Activated CD4-positive, alpha-beta T cell treated with anti-CD3 and anti-CD28 coated beads for 1 hour (primary cell): ENCODE measurements at places on chromosomes 6 and 20.
A peak's percentile ranks its signal among the peaks of the same experiment; 100 is the strongest.

GRCh38 chr6:11798096-11798495, 19.5 kb upstream of the ADTRP start:
- DNase-seq, result no peak

GRCh38 chr6:119142637-119143036, 64.2 kb upstream of the FAM184A start:
- DNase-seq, result no peak

DNA sequence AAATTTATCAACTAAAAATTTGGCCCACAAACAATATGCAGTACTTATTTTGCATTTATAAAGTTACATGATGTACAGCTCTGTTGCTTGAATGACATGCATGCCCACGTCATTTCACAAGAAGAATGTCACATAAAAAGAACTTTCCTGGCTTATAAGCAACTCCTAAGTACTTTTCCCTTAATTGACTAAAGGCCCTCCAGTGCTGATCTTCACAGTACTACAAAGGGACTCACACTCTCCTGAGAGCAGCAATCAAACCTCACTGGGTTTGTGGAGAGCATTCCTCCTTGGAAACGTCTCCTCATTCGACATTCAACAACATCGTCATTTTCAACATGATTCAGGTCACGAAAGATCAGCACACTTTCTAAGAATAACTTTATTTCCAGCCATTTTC, 111.1 kb downstream of the IPCEF1 start:
- DNase-seq, result no peak

- no peak for DNase-seq
Observed at GRCh38 chr6:1611322-1611571, 1.5 kb downstream of the FOXC1 start.

- DNase-seq, result no peak
Observed at GRCh38 chr20:45833030-45833882, at the start of gene SNX21. Gene SNX21 (plus strand): TSS chr20:45833799. CDS start chr20:45833920, 121 bp downstream.

GRCh38 chr6:135088818-135089809, 34.5 kb upstream of the HBS1L start:
- no peak for DNase-seq

DNA sequence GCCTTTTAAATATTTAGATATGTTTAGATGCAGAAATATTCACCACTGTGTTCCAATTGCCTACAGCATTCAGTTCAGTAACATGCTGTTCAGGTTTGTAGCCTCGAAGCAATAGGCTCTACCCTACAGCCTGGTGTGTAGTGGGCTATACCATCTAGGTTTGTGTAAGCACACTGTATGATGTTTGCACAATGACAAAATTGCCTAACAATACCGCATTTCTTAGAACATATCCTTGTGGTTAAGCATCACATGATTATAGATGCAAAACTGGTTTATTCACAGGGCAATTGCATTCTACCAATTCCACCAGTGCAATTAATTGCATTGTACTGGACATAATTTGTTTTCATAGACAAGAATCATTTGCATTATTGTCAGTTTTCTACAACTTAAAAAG, 7.9 kb upstream of the SLC22A16 start:
- no peak for DNase-seq

- no peak for DNase-seq
Observed at GRCh38 chr20:46901638-46902037, 7.0 kb downstream of the EYA2 start.

- DNase-seq, result peak; percentile 47
Observed at GRCh38 chr6:111709615-111710398, 104.1 kb upstream of the TRAF3IP2 start.

- no peak for DNase-seq
Observed at GRCh38 chr6:108650325-108650724, 89.6 kb downstream of the FOXO3 start.

DNA sequence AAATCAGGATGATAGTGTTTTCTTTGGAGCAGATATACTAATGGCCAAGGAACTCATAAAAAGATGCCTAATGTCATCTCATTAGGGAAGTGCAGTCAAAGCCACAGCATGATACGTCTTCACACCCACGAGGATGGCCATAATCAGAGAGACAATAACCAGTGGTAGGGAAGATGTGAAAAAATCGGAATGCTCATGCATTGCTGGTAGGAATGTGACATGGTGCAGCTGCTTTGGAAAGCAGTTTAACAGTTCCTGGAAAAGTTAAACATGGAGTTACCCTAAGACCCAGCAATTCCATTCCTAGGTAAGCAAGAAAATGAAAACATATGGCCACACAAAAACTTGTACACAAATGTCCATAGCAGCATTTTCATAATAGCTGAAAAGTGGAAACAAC, 29.9 kb downstream of the BCAS1 start:
- DNase-seq, result no peak

- DNase-seq, result no peak
Observed at GRCh38 chr6:79546186-79546585, 9.0 kb upstream of the LCA5 start.

DNA sequence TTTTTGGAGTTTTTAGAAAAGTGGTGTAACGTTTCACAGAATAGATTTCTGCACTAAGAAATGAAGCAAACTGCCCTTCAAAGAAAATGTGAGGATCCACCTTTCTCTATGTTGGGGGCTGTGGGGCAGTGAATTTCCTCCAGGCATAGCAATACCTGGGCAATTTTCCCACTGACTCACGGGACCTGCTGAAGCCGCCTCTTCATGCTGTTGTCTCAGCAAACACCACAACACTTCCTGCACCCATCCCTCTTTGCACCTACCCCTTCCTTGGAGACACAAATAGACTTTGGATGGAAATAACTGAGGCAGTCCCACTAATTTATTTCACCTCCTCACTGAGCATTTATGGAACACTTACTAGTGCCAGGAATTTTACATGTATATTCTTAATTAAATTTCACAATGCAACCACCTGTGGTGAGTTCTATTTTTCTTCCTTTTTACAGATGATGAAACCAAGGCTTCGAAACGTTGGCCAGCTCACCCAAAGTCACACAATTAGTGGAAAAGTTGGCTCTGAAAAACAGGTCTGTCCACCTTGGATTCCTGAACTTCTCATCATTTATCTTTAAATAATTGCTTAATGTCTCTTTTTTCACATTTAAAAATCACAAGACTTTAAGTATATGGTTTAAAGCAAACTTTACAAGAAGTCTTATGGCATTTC, 17.2 kb upstream of the ADGRF1 start:
- no peak for DNase-seq

GRCh38 chr6:139863346-139863745, 488.9 kb upstream of the CITED2 start:
- no peak for DNase-seq

GRCh38 chr6:98469141-98469540, 365.2 kb upstream of the POU3F2 start:
- no peak for DNase-seq

DNA sequence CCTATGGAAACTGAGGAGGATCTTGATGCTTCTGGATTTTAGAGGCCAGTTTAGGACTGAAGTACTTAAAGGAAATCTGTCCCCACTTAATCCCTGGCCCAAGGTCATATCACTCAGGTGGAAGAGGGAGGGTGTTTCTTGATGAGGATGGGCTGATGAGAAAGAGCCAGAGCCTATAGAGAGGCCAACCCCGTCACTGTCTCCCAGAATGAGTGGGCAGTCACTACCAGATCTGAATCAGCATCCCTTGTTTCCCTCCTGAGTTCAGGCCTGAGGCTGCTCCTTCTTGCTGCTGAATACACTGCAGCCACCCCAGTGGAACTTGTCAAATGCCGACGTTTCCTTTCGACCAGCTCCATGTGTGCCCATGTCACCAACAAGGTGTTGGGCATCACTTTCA, 14.8 kb downstream of the ARMC12 start:
- DNase-seq, result no peak

GRCh38 chr6:154367839-154368695, 11.5 kb upstream of the IPCEF1 start:
- DNase-seq, result no peak

DNA sequence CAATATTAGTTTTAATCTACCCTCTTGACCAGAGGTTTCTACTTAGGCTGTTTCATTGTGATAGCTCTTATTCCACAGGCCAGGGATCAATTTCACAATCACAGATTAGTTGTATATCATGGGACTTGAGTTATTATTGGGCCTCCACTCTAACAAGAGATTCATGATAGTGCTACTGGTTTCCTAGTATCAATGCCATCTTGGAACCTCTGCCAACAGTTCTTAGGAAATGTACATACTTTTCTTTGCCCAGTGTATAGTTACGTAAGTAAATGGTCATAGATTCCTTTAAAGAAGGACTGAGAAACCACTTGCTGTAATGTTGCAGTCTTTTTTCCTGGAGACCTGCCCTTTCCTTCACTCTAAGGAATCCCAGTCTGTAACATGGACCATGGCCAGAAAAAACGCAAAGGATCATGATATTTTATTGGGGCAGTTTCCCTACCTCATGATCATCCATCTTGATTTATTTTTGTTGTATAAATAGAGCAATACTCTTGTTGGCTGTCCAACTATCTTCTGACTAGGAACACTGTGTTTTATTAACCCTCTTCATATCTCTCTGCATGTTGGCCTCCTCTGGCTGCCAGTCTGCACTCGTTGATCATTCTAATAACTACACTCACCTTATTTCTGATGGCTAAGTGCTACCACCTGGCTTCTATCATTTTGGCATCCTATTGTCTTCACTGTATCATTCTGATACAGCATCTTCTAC, 38.0 kb upstream of the VGLL2 start:
- no peak for DNase-seq

DNA sequence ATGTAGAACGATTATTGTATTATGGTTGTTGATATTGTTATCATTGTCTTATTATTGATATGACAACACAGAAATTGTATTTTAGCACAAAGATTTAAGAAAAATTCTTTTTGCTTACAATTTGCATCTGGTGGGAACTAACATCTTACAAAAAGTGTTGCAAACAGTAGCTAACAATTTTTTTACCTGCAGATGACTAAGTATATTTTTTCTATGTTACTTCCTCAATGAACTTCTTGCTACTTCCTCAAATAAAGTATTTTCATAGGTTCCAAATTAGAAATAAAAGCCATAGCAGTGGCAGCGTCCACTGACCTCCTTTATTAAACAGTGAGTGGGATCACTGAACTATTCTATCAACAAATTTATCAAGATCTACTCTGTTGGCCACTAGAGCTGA, 847.0 kb downstream of the PHF3 start:
- no peak for DNase-seq
